ENCODE measurements at places on chromosomes 13 and 19.

GRCh38 chr13:110813646-110814624 lies 100.4 kb downstream of the ING1 start:
- DNase-seq, result no peak

GRCh38 chr19:13094106-13094504 lies 8.6 kb downstream of the LYL1 start:
- peak; percentile 46 for DNase-seq

DNA sequence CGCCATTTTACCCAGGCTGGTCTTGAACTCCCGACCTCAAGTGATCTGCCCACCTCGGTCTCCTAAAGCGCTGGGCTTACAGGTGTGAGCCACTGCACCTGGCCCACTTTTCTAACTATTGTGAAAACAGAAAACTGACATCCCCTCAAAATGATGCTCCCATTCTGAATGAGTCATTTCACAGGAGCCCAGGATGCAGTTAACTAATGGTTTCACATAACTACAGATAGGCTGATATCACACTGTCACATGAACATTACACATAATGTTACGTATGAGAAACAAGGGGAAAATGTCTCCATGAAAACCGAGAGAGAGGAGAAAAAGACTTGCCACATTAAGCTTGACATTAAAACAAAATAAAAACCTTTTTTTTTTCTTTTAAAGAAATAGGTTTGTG lies 37.5 kb downstream of the N4BP2L2 start:
- DNase-seq, result no peak

GRCh38 chr13:109727251-109727650 lies 59.1 kb downstream of the IRS2 start:
- no peak for DNase-seq

GRCh38 chr19:30479231-30479630 lies 107.0 kb downstream of the ZNF536 start:
- no peak for DNase-seq

GRCh38 chr19:8609279-8610040 lies 1.1 kb downstream of the ADAMTS10 start:
- peak; percentile 56 for DNase-seq

DNA sequence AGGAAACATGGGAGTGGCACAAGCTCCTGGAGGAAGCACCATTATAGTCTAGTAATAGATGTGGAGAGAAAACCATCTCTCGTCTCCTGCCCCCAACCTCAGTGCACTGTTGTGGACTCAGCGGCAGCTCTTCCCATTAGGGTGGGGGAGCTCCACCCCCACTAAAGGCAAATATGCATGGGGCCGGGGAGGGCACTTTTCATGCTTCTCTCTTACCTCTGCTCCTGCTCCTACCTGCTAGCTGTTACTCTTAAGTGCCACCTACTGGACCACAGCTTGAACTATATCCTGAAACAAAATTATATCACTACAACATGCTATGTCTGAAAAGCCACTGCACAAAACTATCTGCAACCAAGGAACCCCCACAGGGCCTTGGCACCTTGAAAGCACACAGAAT lies 112.6 kb upstream of the DACH1 start:
- no peak for DNase-seq

DNA sequence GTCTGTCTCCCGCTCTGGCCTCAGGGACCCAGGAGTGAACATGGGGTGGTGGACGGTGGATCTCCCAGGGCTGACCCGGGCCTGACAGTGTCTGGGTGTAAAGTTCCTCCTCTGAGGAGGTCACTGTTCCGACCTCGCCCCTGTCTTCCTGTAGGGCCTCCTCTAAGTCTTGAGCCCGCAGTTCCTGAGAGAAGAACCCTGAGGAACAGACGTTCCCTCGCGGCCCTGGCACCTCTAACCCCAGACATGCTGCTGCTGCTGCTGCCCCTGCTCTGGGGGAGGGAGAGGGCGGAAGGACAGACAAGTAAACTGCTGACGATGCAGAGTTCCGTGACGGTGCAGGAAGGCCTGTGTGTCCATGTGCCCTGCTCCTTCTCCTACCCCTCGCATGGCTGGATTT lies at the start of gene SIGLEC9:
TSS of gene SIGLEC9 (plus strand) at position 178 of the 400 bp plus-strand sequence. CDS start at position 247, 69 bp downstream.
- peak; percentile 61 for DNase-seq

GRCh38 chr19:8988204-8988603 lies 22.0 kb downstream of the MUC16 start:
- no peak for DNase-seq

- DNase-seq, result no peak
Measured at GRCh38 chr13:48629277-48629676, 24.5 kb upstream of the CYSLTR2 start.

- no peak for DNase-seq
Measured at GRCh38 chr19:21127898-21128297, 13.9 kb upstream of the ZNF431 start.

- DNase-seq, result no peak
Measured at GRCh38 chr13:112845511-112846144, 123.4 kb upstream of the MCF2L start.

GRCh38 chr19:45156751-45157150 lies 4.0 kb downstream of the NKPD1 start:
- DNase-seq, result no peak

GRCh38 chr13:102651892-102652291 lies 43.0 kb downstream of the METTL21C start:
- no peak for DNase-seq

GRCh38 chr13:93356469-93356868 lies 129.9 kb downstream of the GPC6 start:
- no peak for DNase-seq

- DNase-seq, result no peak
Measured at GRCh38 chr13:98959291-98959690, 18.6 kb downstream of the DOCK9 start.

GRCh38 chr19:48630296-48631063 lies 6.7 kb downstream of the DBP start:
- DNase-seq, result peak; percentile 78

- DNase-seq, result no peak
Measured at GRCh38 chr13:30371649-30372265, 50.5 kb upstream of the UBE2L5 start.

DNA sequence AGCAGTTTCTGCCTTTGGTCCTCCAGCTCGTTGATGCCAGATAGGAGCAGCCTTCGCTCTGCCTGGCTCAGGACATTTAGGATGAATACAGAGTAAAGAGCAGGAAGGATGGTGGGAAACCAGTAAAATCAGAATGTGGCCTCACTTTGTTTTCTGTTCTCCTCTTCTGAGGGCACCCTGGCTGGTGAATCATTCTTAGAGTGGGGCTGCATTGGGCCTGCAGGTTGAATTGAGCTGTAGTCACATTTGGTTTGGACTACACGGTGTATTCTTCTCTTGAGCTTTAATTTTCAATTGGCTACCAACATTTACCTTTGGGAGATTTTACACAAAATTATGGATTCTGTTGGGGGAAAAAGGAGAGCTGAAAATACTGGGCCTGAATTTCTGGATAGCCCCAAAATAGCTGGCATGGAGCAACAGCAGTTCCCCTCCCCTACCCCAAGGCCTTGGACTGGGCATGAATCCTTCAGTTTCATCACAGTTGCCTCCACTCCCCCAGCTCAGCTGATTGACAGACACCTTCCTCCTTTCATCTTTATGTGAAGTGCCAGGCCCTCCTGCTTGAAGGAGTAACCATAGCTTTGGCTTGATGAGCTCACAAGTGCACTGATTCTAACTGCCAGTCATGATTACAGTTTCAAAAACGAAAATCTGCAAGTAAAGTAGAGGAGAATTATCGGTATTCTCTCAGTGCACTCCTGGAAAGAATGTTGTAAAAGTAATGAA lies 24.3 kb downstream of the ERCC5 start:
- no peak for DNase-seq

- no peak for DNase-seq
Measured at GRCh38 chr13:73809561-73809960, 324.6 kb downstream of the KLF12 start.

DNA sequence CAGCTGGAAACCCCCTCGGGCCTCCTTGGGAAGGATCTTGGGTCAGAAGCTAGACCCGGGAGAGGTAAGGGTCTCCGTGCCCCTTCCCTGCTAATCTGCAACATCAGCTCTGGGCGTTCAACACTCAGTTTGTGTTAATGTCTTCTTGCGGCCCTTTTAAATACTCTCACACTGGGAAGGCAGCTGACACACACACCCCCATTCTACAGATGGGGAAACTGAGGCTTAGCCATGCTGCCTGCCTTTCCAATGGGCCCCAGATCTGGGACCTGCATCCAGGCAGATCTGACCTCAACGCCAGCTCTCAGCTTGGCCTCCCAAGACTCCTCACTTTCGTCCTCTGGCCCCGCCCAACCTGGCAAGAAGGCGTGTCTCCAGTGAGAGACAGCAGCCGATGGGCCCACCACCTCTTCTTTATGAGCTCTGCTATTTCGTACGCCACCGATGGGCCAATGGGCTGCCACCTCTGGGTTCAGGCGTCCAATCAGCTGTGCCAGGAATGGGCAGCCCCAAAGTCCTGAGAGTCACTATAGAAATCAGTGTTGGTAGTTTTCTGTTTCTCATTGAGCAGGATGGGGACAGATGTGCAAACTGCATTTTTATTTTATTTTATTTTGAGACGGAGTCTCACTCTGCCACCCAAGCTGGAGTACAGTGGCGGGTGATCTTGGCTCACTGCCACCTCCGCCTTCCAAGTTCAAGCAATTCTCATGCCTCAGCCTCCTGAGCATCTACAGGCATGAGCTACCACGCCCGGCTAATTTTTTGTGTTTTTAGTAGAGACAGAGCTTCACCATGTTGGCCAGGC lies 43.8 kb downstream of the DNM2 start:
- no peak for DNase-seq

- DNase-seq, result no peak
Measured at GRCh38 chr13:21040120-21040826, 21.1 kb downstream of the LATS2 start.

- DNase-seq, result no peak
Measured at GRCh38 chr13:44453881-44454280, 80.3 kb downstream of the SERP2 start.

DNA sequence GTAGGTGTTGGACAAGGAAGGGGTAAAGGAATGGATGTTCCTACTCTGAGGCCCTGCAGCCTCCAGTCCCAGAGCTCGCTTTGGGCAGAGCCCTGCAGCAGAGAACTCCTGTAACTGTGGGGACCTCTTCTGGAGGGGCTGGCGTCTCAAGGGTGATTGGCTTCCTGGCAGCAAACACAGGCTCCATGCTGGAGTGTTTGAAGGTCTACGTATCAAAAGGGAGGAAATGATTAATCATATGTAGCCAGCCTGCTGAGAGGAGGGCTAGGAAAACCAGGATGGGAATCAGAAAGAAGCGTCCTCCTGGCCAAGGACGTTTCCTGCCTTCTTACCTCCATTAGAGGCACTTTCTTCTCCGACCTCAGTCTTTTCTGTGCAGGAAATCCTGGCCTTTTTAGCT lies 208.5 kb downstream of the TSHZ3 start:
- no peak for DNase-seq

DNA sequence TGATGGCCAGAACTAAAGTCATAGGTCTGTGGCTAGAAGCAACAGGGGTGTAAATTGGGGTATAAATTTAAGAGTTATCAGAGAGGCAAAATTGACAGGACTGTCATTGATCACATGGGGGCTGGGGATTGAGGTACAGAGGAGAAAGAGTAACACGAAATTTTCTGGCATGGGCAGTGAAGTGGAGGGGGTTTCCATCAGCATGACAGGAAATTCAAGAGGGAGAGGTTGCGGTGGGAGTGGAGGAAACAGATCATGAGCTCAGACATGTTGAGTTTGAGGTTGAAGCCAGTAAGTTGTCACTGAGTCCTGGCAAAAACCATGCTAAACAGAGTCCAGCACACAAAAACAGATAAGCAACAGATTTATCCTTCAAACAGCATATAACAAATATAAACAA lies 192.1 kb upstream of the TSC22D1 start:
- no peak for DNase-seq

GRCh38 chr13:25783076-25783475 lies 268.7 kb downstream of the SHISA2 start:
- no peak for DNase-seq

GRCh38 chr19:56538254-56538760 lies 441 bp upstream of the ZFP28 start:
- peak; percentile 94 for DNase-seq

DNA sequence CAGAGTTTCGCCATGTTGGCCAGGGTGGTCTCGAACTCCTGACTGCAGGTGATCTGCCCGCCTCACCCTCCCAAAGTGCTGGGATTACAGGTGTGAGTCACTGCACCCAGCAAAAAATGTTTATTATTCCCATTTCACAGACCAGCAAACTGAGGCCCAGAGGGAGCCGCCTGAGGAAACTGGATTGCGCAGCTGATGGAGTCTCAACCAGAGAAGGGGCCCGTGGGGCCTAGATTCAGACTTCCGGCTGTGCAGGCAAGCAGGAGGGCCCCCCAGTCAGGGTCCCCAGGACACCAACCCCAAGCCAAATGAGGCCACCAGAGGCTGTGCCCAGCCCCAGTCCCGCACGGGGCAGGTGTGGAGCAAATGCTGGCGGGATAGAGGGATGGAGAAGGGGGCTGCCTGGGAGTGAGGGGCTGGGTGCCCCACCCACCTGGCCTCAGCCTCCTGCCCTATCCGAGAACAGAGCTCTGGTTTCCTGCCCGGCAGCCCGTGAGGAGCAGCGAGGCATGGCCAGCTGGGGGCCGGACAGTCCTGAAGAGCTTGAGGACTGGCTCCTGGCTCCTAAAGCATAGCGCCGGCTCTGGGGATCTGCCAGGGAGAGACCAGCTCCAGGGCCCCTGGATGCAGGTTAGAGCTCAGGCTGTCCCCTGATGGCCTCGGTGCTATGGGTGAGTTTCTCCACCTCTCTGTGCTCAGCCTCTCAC lies 22.0 kb downstream of the MISP start:
- DNase-seq, result no peak

DNA sequence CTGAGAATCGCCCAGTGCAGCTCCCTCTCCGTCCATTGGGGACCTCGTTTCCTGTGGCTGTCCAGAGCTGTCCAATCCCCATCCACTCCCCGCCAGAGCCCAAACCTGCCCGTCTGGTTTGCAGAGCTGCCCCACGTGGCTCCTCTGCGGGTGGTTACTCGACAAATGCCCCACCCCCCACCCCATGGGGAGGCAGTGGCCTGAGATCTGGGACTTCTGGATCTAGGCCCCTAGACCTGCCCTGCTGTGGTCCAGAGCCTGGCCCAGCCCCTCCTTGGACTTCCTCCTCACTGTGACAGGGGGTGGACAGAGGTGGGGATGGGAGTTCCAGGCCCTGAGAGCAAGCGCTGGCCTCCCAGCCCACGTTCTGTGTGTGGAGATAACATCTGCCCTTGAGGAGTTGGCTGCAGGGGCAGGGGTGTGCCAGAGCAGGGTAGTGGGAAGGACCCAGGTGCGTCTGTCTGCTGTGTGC lies 29.1 kb downstream of the PAK4 start:
- DNase-seq, result no peak

DNA sequence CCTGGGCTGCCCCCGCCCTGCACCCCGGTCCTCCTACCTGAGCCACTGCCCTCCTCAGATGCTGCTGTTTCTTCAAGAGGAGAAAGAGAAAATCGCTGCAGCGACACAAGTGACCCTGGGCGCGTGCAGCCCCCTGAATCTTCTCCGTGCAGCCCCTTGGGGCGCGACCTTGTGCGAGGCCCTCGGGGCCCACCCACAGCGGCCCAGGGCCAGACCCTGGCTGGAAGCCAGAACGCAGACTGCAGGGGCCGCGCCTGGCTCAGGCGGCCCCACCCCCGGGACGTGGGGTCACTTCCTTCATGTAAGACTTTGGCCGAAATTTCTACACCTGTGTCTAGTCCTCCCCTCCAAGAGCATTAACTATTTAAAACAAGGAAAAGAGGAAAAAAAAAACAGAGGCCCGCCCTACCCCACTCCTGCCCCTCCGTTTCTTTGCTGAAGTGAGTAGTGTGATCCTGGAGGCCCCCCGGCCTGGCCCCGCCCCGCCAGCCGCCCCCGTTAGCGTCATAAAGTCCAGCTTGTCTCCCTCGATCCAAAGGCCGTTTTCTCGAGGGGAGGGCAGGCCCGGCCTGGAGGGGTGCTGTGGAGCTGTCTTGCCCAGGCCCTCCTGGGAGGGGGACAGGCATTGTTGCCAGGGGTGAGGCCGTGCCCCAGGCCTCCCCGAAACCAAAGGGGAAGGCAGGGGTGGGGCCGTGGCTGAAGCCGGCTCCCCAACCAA lies 35.3 kb downstream of the BTBD2 start:
- DNase-seq, result no peak

Data from heart right ventricle (tissue), 16 donors.